Aorta (tissue), 5 donors: ENCODE measurements at places on chromosomes 6 and 20. TPM values are rescaled to one million over a fixed set of nuclear protein-coding genes. Genes with fewer than 3 reads are reported as not detected.
A peak's percentile ranks its signal among the peaks of the same experiment; 100 is the strongest.

DNA sequence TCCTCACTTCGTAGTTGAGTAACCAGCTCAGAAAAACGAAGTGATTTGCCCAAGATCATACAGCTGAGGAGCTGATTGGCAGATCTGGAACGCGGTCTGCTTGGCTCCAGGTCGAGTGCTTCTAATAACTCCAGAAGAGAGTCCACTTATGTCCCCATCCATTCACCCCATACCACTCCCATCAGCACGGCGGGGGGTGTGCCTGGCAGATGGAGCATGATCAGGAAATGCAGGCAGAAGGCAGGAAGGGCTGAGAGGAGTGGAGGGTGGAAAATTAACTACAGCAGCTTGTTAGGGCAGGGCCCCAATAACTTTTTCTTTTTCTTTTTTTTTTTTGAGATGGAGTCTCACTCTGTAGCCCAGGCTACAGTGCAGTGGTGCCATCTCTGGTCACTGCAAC is 15.0 kb downstream of the FITM2 start:
- no peak for DNase-seq
- H3K27me3 ChIP-seq: no peaks in the 10 kb centered on the region
- no peak overlapping the region for H3K27ac ChIP-seq
- H3K4me3 ChIP-seq: no peak overlapping the region

DNA sequence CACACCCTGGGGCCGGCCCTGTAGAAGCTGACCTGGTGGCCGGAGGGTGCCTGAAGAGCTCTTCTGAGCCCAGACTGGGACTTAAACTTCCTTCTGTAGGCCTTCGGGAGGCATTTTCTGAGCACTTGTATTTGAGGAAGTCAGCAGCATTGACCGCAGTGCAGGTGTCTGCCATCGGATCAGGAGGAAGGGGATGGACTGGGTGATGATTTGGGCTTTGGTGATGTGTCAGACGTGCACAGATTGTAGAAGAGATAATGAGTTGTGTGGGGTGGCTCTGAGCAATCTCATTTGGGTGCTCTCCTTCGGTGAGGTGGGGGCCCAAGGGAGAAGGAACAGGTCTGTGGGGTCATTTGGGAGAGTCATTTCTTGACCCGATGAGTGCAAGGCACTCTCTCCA is 150.9 kb downstream of the ARID1B start:
- H3K27ac ChIP-seq: no peak overlapping the region
- H3K36me3 ChIP-seq: no peaks in the 10 kb centered on the region
- no peaks in the 10 kb centered on the region for H3K27me3 ChIP-seq
- no peak for DNase-seq
- no peaks in the 10 kb centered on the region for H3K4me1 ChIP-seq
- H3K4me3 ChIP-seq: no peak overlapping the region

DNA sequence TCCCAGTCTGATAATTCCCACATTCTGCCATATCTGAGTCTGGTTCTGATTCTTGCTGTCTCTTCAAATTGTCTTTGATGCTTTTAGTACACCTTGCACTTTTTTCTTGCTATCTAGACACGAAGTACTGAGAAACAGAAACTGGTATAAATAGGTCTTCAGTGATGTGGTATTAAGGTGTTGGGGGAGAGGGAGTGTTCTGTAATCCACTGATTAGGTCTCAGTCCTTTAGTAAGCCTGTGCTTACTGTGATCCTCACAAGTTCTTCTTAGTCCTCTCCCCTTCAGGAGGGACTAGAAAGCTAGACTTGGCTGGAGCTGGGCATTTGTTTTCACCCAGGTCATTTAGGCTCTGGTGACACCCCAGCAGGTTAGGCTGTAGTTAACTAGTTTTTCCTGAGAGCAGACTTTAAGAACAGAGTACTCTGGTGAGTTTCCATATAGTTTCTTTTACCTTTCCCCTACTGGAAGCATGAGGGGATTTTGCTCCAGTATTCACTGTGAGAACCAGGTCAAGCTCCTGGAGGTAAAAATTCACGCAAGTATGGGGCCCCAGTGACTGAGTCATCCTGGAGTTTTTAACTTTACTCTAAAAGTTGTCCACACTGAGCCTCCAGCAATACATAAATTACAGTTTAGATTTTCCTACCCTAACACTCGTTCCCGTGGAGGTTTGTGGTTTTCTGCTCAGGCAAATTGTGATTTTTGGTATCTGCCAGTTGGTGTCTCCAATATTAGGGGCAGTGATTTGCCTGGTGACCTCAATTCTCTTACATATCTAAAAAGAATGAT is 154.6 kb downstream of the CDKAL1 start:
- no peak for DNase-seq
- no peaks in the 10 kb centered on the region for H3K36me3 ChIP-seq
- no peak overlapping the region for H3K4me3 ChIP-seq
- no peak overlapping the region for H3K27ac ChIP-seq
- H3K4me1 ChIP-seq: no peaks in the 10 kb centered on the region

DNA sequence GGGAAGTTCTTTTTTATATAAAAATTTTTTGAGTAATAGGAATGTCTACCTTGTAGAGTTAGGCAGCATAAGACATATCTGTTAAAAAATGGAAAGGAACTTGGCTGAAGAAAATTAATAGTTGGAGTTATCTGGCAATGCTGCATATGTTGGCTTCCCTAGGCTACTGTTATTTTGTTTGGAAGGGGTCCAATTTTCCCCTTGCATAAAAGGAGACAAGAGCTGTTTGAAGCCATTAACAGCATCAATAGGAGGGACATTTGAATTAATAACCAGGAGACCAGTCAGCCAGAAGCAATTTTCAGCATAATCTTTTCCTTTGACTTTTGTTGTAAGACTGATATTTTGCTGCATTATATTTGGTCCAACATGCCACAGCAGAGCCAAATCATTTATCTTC is 80.9 kb upstream of the TAB2 start:
- no peak for DNase-seq
- H3K4me3 ChIP-seq: no peak overlapping the region
- H3K36me3 ChIP-seq: no peaks in the 10 kb centered on the region

DNA sequence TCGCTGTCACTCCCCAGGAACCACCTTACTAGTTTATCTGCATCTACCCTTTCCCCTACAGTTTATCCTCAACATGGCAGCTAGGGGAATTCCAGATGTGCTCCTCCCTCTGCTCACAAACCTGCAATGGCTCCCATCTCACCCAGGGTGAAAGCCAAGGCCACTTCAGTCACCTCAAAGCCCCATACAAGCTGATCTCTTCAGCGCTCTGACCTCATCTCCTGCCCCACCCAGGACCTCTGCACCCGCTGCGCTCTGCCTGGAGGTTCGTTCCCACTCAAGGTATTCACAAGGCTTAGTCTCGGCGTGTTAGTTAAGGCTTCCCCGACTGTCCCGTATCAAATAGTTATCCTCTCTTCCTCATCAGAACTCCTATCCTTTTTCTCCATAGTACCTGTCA is 28.6 kb upstream of the SPDEF start:
- H3K27me3 ChIP-seq: no peaks in the 10 kb centered on the region
- H3K4me1 ChIP-seq: no peaks in the 10 kb centered on the region
- no peak overlapping the region for H3K27ac ChIP-seq

GRCh38 chr6:68635706-68636513 is 828 bp downstream of the ADGRB3 start:
- peaks cover 3% of the 10 kb centered on the region for H3K4me1 ChIP-seq
- H3K4me3 ChIP-seq: peak overlapping the region; percentile 84
- no peaks in the 10 kb centered on the region for H3K27me3 ChIP-seq
- no peaks in the 10 kb centered on the region for H3K36me3 ChIP-seq

DNA sequence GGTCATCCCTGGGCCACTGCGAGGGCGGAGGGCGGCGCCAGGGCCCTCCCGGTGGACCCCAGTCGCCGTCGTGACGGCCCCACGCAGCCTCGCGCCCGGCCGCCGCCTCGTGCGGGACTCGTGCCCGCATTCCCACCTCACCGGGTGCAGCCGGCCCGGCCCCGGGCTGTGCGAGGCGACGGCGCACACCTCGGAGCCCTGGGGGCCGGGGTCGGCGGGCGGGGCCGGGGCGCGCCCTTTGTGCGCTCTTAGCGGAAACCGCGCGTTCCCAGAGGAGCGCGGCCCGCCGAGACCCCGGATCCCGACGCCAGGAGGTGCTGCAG is 5.5 kb upstream of the DLL1 start:
- no peaks in the 10 kb centered on the region for H3K4me1 ChIP-seq
- H3K4me3 ChIP-seq: no peak overlapping the region
- H3K36me3 ChIP-seq: no peaks in the 10 kb centered on the region
- no peak overlapping the region for H3K27ac ChIP-seq

- DNase-seq: no peak
- no peak overlapping the region for H3K27ac ChIP-seq
- no peak overlapping the region for H3K4me3 ChIP-seq
- H3K27me3 ChIP-seq: no peaks in the 10 kb centered on the region
- no peaks in the 10 kb centered on the region for H3K36me3 ChIP-seq
Observed at GRCh38 chr20:19929481-19930145, 87.5 kb upstream of the NAA20 start.

DNA sequence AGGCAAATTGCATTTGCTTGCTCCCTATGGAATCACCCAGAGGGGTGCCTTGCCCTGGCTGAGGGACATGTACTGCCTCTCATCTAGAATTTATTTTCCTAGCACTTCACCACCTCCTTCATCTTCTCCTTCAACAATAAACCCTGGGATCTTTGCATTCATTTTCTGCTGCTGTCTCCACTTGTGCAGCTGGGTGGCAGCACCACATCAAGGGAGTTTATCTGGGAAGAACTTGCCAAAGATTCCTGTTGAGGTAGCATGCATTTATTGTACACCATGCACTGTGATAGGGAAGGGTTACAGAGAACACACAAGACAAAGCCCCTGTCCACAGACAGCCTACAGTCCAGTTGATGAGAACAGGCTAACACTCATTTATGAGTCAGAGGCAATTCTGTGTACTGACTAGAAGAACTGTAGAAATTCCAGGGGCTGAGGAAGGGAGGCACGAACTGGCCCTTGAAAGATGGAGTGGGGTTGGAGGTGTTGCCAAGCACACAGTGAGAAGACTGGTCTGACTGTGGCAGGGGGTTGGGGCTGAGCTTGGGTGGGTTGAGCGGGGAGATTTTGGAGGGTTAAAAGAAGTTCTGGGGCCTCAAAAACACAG is 17.5 kb downstream of the C20orf173 start:
- DNase-seq: no peak
- H3K36me3 ChIP-seq: peaks cover 16% of the 10 kb centered on the region
- no peaks in the 10 kb centered on the region for H3K27me3 ChIP-seq
- no peak overlapping the region for H3K27ac ChIP-seq
- H3K4me1 ChIP-seq: no peaks in the 10 kb centered on the region

- H3K27me3 ChIP-seq: no peaks in the 10 kb centered on the region
- H3K4me1 ChIP-seq: no peaks in the 10 kb centered on the region
- no peak overlapping the region for H3K27ac ChIP-seq
- H3K4me3 ChIP-seq: no peak overlapping the region
Observed at GRCh38 chr6:1597924-1598323, 11.8 kb upstream of the FOXC1 start.

- no peak for DNase-seq
- no peaks in the 10 kb centered on the region for H3K36me3 ChIP-seq
- no peak overlapping the region for H3K4me3 ChIP-seq
- no peaks in the 10 kb centered on the region for H3K4me1 ChIP-seq
Observed at GRCh38 chr6:139099984-139100383, 34.9 kb upstream of the HECA start.

- no peak for DNase-seq
- peaks cover 3% of the 10 kb centered on the region for H3K36me3 ChIP-seq
- no peaks in the 10 kb centered on the region for H3K27me3 ChIP-seq
- H3K4me3 ChIP-seq: no peak overlapping the region
- no peak overlapping the region for H3K27ac ChIP-seq
Observed at GRCh38 chr6:166540631-166541331, 45.7 kb downstream of the RAMACL start.

GRCh38 chr6:16947375-16948015 is 154.4 kb upstream of the STMND1 start:
- no peak for DNase-seq
- H3K27ac ChIP-seq: no peak overlapping the region
- H3K4me1 ChIP-seq: peaks cover 4% of the 10 kb centered on the region
- H3K36me3 ChIP-seq: no peaks in the 10 kb centered on the region

GRCh38 chr20:58361481-58362205 is 27.4 kb upstream of the VAPB start:
- peaks cover 2% of the 10 kb centered on the region for H3K36me3 ChIP-seq
- H3K27me3 ChIP-seq: no peaks in the 10 kb centered on the region
- DNase-seq: no peak
- H3K27ac ChIP-seq: no peak overlapping the region
- H3K4me3 ChIP-seq: no peak overlapping the region
- H3K4me1 ChIP-seq: no peaks in the 10 kb centered on the region

The ADGRF1 gene
- not detected for total RNA-seq

The OOEP gene
- not detected for total RNA-seq

DNA sequence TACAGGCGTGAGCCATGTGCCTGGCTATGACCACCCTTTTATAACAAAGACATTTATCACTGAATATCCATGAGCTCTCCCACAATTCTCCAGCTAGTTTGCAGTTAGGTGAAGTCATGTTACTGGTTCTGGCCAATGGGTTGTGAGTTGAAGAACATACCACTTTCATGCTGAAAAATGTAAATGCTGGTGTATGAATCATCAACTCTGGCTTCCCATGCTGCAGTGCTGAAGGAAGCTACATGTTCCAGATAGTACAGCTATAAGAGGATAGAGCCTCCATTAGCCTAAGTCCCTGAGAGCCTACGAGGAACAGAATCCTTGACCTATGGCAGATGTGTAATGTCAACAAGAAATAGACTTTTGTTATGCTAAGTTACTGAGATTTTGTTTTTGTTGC is 180.4 kb downstream of the BTBD9 start:
- no peaks in the 10 kb centered on the region for H3K36me3 ChIP-seq
- H3K4me1 ChIP-seq: no peaks in the 10 kb centered on the region
- no peak overlapping the region for H3K4me3 ChIP-seq
- H3K27ac ChIP-seq: no peak overlapping the region
- DNase-seq: no peak
- H3K27me3 ChIP-seq: no peaks in the 10 kb centered on the region

The COL9A3 gene
- 6.5 TPM for total RNA-seq

DNA sequence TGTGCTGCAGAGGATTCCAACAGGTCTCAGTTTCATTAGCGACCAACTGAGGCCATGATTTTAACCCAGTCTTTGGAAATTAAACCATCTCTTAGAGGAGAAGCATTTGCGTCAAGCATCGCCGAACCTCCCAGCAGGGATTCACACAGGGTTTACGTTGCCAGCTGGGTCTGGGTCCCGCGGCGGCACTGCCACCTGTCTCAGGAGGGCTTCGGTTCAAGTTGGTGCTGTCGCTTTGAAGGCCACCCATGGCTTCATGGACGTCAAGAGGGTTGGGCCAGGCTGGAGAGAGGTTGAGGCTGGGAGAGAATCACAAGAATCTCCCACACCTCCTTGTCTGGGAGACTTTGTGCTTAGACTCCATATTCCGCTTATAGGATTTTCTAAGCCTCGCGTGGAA is 43.0 kb upstream of the FRMD1 start:
- DNase-seq: no peak
- H3K4me1 ChIP-seq: no peaks in the 10 kb centered on the region
- no peaks in the 10 kb centered on the region for H3K27me3 ChIP-seq
- H3K4me3 ChIP-seq: no peak overlapping the region
- no peaks in the 10 kb centered on the region for H3K36me3 ChIP-seq
- H3K27ac ChIP-seq: no peak overlapping the region

- H3K4me1 ChIP-seq: no peaks in the 10 kb centered on the region
- H3K27ac ChIP-seq: no peak overlapping the region
- DNase-seq: no peak
- H3K27me3 ChIP-seq: no peaks in the 10 kb centered on the region
- no peak overlapping the region for H3K4me3 ChIP-seq
- no peaks in the 10 kb centered on the region for H3K36me3 ChIP-seq
Observed at GRCh38 chr6:68975064-68975463, 340.0 kb downstream of the ADGRB3 start.

The TULP4 gene
- 86.1 TPM for total RNA-seq

The TMEM14A gene
- 26.3 TPM for total RNA-seq
